ENCODE measurements at places on chromosomes 13 and 19.

DNA sequence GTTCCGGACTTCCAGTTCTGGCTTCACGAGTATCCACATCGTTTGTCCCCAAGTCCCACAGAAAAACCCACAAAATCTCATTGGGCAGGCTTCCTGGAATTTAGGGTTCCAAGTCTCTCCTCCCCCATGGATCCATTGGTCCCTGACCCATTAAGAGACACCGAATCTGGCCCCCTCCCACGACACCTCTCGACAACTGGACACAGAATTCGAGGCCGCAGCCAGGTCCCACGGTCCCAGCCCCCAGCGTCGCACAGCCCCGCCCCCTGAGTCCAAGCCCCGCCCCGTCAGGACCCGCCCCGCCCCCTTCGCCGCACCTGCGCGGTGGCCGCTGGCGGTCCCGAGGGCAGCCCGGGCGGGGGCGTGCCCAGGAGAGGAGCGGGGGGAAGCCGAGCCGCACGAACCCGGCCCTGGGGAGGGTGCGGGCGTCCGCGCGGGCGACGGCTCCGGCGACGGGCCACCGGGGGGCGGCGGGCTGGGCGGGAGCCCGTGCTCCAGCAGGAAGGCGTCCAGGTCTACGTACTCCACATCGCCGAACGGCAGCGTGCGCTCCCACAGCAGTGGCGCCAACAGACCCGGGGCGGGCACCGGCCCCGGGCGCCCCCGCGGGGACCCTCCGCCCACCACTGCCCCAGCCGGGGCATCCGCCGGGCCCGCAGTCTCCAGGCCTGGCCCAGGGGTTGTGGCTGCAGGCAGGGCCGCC lies 1.8 kb downstream of the DBP start:
- DNase-seq, result peak; percentile 23

DNA sequence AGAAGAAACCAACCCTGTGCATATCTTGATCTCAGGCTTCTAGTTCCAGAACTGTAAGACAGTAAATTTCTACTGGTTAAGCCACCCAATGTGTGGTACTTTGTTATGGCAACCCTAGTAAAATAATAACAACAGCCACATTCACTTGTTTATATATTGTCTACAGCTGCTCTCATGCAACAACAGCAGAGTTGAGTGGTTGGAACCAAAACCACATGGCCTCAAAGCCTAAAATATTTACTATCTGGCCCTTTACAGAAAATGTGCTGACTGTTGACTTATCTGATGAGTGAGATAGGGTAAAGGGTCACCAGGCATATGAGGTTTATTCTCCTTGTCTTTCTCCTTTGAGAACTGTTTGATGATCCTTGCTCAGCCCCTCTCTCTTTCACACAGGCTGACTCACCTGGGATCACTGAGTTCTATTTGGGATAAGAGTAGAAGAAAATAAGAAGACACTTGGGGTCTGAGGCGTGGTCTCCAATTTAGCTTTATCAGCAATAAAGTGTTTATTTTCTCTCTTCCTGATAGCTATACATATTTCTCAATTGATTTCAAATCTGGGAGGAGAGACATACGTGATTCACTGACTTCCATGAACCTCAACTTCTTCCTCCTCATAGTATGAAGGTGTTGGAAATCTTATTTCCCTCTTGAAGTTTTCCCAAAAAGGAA lies 227.5 kb upstream of the STARD13 start:
- no peak for DNase-seq

DNA sequence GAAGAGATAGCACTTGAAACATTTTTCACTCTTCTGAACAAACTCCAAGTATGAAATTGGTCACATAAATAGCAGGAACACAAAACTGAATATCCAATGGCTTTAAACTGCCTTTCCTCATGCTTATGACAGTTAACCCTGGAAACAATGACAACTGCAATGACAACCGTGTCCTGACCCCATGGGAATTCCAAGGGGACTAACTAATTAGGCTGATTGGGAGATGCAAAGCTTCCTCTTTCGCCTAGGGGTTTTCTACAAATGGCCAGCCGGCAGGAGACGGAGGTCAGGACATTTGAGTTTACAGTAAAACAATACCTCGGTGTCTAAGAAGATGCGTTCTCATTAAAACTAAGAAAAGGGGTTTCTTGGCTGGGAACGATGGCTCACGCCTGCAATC lies 53.0 kb upstream of the URAD start:
- no peak for DNase-seq

DNA sequence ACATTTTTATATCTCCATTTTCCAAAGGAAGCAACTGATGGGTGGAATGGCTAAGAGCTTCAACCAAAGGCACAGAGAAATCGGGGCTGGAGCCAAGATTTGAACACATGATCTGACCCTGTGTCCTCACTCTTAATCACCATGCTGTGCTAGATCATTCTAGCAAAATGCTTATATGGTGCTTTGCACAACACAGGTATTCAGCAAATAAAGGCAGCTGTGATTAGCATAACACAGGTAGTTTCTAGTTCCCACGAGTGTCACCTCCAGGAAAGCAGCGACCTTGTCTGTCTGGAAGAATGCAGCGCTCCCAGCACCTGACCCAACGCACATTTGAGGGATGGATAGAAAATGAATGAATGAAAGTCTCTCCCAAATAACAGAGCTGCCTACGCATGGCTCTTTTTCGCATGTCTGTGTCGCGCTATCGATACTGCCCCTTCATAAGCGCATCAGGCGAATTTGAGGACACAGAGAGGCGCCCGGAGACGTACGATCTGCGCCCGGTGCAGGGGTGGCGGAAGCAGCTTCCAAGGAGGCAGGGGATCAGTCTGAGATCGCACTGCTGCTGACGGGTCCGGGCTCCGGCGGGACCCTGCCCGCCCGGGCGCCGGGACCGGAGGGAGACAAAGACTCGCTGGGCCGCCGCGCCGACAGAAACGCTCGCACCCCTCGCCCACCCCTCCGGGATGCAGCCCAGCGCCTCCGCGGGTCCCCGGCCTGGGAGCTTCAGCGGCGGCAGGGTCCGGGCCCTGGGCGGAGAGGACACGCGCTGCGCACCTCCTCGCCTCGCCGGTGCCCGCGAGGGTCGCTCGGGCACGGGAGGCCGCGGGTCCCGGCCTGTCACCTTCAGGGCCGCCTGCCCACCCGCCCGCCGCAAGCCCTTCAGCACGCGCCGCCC lies 609 bp downstream of the EPS15L1 start:
- DNase-seq, result no peak

DNA sequence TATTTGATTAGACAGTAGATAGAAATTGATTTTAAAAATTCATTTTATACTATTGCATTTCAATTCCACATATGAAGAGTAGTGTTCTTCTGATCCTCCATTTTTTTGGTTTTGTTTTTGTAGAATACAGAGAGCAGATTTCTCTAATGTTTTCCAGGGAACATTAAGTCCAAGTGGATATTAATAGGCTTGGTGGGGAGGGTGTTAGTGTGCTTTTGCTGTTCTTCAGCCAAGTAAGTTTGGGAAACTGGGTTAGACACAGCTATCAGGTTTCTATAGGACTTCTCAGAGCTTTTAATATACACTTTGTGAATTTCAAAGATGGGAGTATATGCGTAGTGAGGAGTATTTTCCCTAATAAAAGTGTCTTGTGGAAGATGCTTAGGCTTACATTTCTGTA lies 21.8 kb downstream of the NAA16 start:
- DNase-seq, result no peak

GRCh38 chr19:12773571-12773970 lies 1.8 kb downstream of the HOOK2 start:
- no peak for DNase-seq

- no peak for DNase-seq
Observed at GRCh38 chr19:18414504-18415177, 4.6 kb upstream of the SSBP4 start.

DNA sequence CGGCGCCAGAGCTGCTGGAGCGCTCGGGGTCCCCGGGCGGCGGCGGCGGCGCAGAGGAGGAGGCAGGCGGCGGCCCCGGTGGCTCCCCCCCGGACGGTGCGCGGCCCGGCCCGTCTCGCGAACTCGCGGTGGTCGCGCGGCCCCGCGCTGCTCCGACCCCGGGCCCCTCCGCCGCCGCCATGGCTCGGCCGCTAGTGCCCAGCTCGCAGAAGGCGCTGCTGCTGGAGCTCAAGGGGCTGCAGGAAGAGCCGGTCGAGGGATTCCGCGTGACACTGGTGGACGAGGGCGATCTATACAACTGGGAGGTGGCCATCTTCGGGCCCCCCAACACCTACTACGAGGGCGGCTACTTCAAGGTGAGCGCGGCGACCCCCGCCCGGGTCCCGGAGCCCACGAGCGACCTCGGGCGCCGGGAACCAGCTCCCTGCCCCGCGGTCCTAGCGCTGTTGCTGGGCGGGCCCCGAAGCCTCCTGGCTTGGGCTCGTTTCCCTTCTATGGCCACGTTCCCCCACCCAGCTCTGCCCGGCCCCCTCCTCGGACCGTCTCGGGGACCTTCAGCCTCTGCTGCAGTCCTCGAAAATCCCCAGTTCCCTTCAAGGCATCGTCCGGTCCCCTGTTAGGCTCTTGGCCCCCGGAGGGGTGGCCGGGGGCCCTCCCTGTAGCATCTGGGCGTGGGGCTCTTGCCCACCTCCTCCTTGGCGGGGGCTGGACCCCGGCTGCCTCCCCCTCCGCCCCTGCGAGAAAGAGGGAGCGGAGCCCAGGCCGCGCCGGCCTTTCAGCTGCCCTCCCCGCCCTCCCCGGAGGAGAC lies at the start of gene CDC34:
CDC34 (plus strand) TSS at position 8 of the 808 bp plus-strand sequence; CDS start at position 180, 172 bp downstream.
- no peak for DNase-seq

DNA sequence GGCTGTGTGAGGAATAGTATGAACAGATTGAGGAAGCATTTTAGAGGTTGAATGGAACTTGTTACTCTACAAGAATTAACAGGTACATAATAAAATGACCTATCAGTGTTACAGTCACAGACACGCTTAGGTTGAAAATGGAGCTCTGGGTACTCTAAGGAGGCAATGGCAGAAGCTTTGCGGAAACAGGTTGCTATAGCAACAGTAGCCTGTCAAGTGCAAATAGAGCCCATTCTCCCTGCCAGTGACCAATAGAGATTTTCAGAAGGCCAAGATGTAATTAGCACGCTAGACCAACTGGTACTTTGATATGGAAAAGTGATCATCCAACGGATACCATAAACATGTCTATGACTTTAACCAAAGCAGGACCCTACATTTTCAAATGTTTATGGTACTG lies 148.5 kb upstream of the FREM2 start:
- DNase-seq, result peak; percentile 46

Data from NCI-H2227 treated with DMSO at 0.1 percent for 48 hours (cell line).